Astrocyte (in vitro differentiated cells and primary cell): ENCODE measurements at places on chromosomes 3 and 15. TPM values are rescaled to one million over a fixed set of nuclear protein-coding genes. Genes with fewer than 3 reads are reported as not detected.

DNA sequence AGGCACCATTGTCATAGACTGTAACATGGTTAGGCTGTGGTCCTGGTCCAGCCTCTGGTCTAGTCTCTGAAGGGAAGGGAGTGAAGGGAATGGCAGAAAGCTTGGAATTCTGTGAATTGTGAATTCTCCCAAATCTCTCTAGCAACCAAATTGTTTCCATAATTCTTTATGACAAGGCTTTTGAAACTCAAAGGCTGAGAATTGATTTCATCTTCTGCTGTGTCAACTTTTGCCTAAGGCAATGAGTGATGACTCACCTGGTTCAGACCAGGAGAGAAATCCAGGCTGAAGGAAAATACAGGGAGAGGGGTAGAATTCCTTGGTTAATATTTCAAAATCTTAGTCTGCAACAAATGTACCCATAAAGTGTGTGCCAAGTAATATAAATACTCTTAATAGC, 82.6 kb upstream of the ADPGK start:
- no peak overlapping the region for H3K4me3 ChIP-seq
- no peak overlapping the region for H3K27ac ChIP-seq
- no peak for DNase-seq
- peaks cover 2% of the 10 kb centered on the region for H3K27me3 ChIP-seq

GRCh38 chr3:143152043-143152442, 32.5 kb downstream of the CHST2 start:
- H3K4me3 ChIP-seq: no peak overlapping the region
- H3K4me1 ChIP-seq: no peaks in the 10 kb centered on the region
- no peaks in the 10 kb centered on the region for H3K27me3 ChIP-seq
- no peak for DNase-seq
- no peaks in the 10 kb centered on the region for H3K36me3 ChIP-seq

DLEC1 gene
- total RNA-seq: 0.19 and 0.54 TPM in 2 replicates

DNA sequence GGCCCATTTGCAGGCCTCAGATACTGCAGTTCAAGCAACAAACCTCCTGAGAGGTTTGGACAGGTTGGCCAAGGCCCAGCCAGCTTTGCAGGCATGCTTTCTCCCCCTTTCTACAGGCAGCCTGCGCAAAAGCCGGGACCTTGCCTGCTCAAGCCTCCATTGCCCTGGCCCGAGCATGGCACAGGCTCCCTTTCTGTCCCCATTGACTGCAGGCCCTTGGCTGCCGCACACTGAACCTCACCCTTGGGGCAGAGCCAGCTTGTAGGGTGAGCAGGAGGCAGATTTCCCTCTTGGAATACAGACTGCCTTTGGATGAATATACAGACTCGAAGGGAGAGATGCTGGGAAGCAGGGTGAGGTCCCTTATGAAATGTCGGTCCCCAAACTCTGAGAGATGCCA, 461.7 kb upstream of the PROK2 start:
- no peak overlapping the region for H3K27ac ChIP-seq
- no peak overlapping the region for H3K4me3 ChIP-seq
- no peak for DNase-seq
- H3K27me3 ChIP-seq: peaks cover 23% of the 10 kb centered on the region
- H3K4me1 ChIP-seq: no peaks in the 10 kb centered on the region
- H3K36me3 ChIP-seq: no peaks in the 10 kb centered on the region

HIGD2B gene
- not detected in 2 replicates for total RNA-seq

DNA sequence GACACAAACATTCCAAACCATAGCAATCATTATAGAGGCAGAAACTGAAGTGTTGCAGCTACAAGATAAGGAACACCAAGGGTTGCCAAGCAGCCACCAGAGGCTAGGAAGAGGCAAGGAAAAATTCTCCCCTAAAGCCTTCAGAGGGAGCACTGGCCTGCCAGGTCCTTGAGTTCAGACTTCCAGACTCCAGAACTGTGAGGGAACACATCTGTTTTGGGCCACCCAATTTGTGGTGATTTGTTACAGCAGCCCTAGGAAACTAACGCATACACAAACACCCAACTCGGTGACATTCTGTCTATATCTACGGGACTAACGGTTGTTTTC, 54.6 kb downstream of the MB21D2 start:
- no peak overlapping the region for H3K27ac ChIP-seq
- H3K4me1 ChIP-seq: peaks cover 16% of the 10 kb centered on the region
- no peak overlapping the region for H3K4me3 ChIP-seq
- H3K36me3 ChIP-seq: no peaks in the 10 kb centered on the region
- no peaks in the 10 kb centered on the region for H3K27me3 ChIP-seq
- no peak for DNase-seq

H1-8 gene
- not detected in 2 replicates for total RNA-seq

DNA sequence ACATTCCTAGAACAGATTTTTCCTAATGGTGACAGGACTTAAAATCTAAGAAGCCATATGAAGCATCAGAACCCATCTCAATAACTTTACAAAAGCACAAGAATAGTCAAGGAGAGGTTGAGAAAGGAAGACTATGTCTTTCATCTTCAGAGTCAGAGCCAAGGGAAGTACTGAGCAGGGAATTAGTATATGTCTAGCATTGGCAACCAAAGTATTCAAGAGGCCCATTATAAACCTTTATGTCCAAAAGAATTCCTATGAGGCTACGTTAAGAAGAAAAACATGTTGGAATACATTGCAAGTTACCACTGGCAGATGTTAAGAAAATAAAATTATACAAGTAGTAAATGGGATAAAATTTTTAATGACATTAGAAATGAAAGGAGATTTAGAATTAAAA, 150.5 kb downstream of the MAGI1 start:
- no peaks in the 10 kb centered on the region for H3K27me3 ChIP-seq
- no peak overlapping the region for H3K27ac ChIP-seq
- no peaks in the 10 kb centered on the region for H3K36me3 ChIP-seq
- H3K4me3 ChIP-seq: no peak overlapping the region
- DNase-seq: no peak

C3orf85 gene
- not detected in 2 replicates for total RNA-seq

GRCh38 chr3:25604107-25604805, 60.5 kb downstream of the TOP2B start:
- peaks cover 33% of the 10 kb centered on the region for H3K36me3 ChIP-seq
- H3K27me3 ChIP-seq: no peaks in the 10 kb centered on the region
- H3K4me3 ChIP-seq: no peak overlapping the region
- peaks cover 16% of the 10 kb centered on the region for H3K4me1 ChIP-seq
- peak; percentile 97 for DNase-seq

CLDN18 gene
- not detected in 2 replicates for total RNA-seq

OR5K2 gene
- not detected in 2 replicates for total RNA-seq

GRCh38 chr3:69695443-69695842, 43.8 kb upstream of the MITF start:
- no peaks in the 10 kb centered on the region for H3K36me3 ChIP-seq
- no peaks in the 10 kb centered on the region for H3K4me1 ChIP-seq
- DNase-seq: no peak
- no peak overlapping the region for H3K27ac ChIP-seq
- no peaks in the 10 kb centered on the region for H3K27me3 ChIP-seq

DNA sequence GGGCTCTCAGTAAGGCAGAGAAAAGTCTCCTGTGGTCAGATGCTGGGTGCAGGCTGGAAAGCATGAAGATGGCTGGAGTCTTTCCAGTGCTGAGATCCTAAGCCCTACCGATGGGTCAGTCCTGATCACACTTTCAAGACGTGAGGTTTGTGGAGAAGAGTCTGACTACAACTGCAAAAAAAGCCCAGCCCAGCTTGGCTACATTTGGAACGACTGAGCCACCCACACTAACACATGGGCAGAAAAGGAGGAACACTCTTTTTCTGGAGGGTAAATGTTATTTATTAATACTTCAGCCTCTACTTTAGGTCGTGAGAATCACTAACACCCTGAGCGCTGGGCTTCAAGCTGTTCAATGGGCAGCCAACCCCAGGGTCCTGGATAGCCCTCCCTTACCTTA, 22.0 kb upstream of the C3orf22 start:
- no peaks in the 10 kb centered on the region for H3K4me1 ChIP-seq
- H3K4me3 ChIP-seq: no peak overlapping the region
- no peak overlapping the region for H3K27ac ChIP-seq
- peaks cover 9% of the 10 kb centered on the region for H3K27me3 ChIP-seq
- H3K36me3 ChIP-seq: no peaks in the 10 kb centered on the region

- no peaks in the 10 kb centered on the region for H3K36me3 ChIP-seq
- no peaks in the 10 kb centered on the region for H3K27me3 ChIP-seq
- no peak overlapping the region for H3K4me3 ChIP-seq
- no peak for DNase-seq
- no peaks in the 10 kb centered on the region for H3K4me1 ChIP-seq
These were observed 287.5 kb downstream of the ZPLD1 start for GRCh38 chr3:102722317-102722716.

GRCh38 chr15:78415284-78415683, 22.7 kb upstream of the IREB2 start:
- no peak overlapping the region for H3K27ac ChIP-seq
- DNase-seq: peak; percentile 12
- peaks cover 9% of the 10 kb centered on the region for H3K27me3 ChIP-seq
- H3K36me3 ChIP-seq: no peaks in the 10 kb centered on the region
- no peaks in the 10 kb centered on the region for H3K4me1 ChIP-seq
- no peak overlapping the region for H3K4me3 ChIP-seq

PROK2 gene
- not detected in 2 replicates for total RNA-seq

FBLN2 gene
- 36.6 and 57.3 TPM in 2 replicates for total RNA-seq
